Neuronal stem cell (in vitro differentiated cells): ENCODE measurements at places on chromosomes 1 and 21.

- DNase-seq, result no peak
Observed at GRCh38 chr1:181603735-181604410, 120.6 kb downstream of the CACNA1E start.

- DNase-seq, result peak; percentile 61
Observed at GRCh38 chr21:34129901-34130715, 56.7 kb downstream of the MRPS6 start.

DNA sequence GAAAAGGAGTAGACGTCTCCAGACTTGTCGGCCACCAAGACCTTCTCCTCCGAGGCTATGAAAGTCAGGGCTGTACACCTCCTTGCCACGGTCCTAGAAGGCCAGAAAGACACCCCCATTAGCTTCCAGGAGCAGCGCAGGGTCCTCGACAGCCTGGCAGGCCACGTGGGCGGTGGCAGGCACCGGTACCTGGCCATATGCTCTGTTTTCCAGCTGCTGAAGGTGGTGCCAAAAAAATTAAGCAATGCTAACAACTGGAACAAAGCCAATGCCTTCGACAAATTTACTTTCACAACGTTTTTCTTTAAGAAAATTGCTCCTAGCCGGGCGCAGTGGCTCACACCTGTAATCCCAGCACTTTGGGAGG, 15.9 kb downstream of the WDR4 start:
- no peak for DNase-seq

DNA sequence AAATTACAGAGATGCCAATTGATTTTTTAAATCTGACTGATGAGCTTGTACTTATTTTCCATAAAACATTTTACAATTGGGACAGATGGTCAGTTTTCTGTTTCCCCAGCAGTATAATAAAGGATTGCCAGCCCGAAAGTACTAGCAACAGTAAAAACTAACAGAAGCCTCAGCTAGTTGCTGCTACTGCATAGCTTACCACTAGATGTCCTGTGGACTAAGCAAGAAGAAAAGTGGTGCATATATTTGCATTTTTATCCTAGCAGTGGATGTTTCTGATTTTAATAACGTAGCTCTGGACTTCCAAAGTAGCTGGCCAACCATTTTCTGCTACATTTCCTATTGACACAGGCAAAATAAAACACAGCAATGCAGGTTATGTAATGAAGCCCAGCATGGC, 241.5 kb downstream of the BARHL2 start:
- no peak for DNase-seq

DNA sequence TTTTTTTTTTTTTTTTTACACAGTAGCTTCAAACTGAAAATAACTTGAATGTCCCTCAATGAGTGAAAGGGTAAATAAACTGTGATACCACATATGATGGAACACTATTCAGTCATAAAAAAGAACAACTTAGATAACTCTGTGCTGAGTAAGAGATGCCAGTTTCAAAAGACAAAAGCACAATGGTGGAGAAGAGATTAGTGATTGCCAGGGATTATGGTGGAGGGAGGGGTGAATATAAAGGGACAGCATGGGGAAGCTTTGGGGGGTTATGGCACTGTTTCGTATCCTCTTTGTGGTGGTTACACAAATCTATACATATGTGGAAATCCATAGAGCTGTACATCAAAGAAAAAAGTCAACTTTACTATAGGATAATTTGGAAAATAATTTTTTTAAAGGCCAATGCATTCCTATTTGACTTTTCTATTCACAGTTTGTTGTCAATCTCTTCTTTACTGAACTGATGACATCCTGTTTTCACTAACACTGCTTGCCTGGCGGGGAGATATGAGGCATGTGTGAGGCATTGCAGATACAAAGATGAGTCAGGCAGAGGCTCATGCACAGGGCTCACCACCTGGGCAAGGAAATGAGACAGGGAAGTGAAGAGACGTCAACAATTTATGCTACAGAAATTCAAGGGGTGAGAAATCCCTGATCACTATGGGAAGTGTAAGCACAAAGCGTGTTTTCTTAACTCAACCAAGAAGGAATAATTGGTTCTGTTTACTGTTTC, 302.7 kb downstream of the DUSP10 start:
- DNase-seq, result no peak

GRCh38 chr1:179296356-179297104, 2.9 kb downstream of the SOAT1 start:
- no peak for DNase-seq

DNA sequence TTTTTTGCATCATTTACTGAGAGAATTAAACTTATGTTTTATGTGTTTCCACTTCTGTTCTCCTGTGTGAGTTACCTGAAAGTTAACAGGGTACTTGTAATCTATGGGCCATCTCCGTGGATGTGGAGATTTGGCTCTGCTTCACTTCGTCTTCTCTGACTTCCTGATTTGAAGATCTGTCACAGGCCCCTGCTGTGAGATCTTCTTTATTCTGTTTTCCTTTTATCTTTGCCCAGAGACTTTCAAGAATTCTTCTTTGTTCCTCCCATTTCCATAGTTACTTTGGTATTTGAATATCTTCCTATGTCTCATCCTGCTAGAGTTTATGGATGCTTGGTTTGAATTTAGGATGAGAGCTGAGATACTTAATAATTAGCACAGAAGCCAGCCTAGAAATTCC, 35.4 kb upstream of the PKN2 start:
- DNase-seq, result peak; percentile 30

- no peak for DNase-seq
Observed at GRCh38 chr1:157315544-157315943, 177.3 kb upstream of the ETV3 start.

GRCh38 chr1:227357171-227357926, 39.1 kb upstream of the CDC42BPA start:
- no peak for DNase-seq

DNA sequence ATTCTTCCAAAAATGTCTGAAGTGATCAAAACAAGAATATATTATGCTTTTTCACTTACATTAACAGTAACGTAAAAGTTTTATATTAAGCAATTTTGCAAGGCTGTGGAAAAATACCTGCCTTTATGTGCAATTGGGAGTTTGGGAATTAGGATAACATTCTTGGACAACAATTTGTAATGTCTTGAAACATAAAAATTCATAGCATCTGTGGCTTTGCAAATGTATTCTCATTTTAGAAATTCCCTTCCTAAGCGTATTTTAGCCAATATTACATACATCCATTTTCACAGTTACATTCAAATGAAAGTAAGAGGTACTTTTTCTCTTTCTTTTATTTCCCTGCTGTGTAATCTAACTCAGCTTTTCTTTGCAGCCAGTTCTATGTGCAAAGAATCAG, 13.4 kb upstream of the CFH start:
- no peak for DNase-seq

DNA sequence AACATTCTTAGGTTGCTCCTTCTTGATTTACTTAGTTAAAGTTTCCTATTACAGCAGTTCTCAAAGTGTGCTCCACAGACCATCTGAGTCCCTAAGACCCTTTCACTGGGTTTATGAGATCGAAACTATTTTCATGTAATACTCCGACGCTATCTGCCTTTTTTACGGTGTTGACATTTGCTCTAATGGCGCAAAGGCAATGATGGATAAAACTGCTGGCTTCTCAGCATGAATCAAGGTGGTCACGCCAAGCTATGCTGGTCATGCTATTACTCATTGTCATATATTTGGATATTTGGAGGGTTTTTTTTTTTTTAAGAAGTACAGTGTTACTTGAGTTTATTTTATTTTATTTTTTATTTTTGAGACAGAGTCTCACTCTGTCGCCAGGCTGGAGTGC, 235.1 kb downstream of the KIF26B start:
- no peak for DNase-seq

- DNase-seq, result no peak
Observed at GRCh38 chr1:160064164-160064563, 5.8 kb downstream of the KCNJ10 start.

DNA sequence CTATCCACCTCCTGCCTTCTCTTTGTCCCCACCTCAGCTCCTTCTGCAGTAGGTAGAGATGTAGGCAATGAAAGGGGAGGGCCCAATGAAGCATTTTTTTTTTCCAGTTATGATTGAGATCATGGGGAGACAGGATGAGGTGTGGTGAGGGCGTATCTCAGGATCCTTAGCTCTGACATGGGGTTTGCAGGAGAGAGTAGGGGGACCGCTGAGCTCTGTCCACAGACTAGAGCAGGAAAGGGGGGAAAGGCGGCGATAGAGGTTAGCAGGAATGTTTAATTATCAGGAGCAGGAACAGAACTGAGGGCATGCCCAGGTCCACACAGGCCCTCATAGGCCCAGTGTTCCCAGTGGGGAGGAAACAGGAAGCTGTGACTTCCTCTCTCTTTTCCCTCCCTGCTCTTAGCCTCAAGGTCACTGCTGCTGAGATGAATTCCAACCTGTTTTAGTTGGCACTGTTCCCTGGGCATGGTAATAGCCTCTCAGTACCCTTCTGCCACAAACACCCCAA, 901 bp upstream of the RXFP4 start:
- DNase-seq, result no peak

DNA sequence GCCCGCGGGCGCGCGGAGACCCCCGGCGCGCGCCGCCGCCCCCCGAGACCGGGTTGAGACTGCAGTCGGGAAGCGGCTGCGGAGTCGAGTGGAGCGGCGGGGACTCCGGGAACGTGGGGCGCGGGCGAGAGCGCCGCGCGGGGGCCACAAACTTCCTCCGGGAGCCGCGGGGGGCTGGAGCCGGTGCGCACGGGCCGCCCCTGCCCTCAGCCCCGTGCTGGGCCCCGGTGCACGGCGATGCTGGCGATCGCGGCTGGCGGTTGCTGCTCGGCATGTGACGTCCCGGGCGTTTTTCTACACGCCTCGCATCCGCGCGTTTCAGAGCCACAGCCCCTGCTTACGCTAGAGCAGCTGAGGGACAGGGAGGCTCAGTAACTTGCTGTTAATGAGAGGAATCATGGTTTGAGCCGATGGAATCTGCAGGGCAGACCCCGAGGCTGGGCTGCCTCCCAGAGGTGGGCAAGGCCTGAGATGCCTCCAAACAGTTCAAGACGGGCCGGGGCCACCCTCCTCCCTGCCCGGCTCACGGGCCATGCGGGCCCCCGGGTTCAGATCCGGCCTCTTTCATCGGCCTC, 520 bp downstream of the TMEM201 start:
- no peak for DNase-seq

DNA sequence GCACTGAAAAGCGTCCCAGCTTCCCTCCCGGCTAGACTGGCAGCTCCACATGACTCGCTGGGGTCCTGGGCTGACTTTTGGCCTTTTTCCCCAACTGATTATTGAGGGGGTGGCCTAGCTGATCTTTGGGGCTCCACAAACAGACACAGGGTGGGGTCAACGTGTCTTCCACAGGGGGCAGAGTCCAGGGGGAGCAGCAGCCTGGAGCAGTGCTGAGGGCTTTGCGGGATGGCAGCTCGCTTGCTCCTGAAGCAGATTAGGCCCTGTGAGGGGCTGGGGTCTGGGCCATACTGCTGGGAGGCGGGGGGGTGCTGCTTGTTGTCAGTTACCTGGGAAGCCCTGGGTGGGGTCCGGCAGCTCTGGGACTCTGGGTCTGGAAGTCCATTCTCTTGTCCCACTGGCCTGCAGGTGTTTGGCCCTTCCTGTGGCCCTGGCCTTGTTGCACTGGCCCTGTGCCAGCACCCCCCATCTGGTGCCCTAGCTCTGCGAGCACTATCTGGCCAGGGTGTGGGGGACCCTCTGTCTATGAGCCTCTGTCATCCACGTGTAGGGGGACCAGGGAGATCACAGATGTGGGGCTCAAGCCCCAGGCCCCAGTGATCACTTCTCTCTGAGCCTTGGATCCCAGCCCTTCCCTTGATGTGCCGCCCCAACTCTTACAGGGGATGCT, 12.3 kb upstream of the HES5 start:
- DNase-seq, result no peak

DNA sequence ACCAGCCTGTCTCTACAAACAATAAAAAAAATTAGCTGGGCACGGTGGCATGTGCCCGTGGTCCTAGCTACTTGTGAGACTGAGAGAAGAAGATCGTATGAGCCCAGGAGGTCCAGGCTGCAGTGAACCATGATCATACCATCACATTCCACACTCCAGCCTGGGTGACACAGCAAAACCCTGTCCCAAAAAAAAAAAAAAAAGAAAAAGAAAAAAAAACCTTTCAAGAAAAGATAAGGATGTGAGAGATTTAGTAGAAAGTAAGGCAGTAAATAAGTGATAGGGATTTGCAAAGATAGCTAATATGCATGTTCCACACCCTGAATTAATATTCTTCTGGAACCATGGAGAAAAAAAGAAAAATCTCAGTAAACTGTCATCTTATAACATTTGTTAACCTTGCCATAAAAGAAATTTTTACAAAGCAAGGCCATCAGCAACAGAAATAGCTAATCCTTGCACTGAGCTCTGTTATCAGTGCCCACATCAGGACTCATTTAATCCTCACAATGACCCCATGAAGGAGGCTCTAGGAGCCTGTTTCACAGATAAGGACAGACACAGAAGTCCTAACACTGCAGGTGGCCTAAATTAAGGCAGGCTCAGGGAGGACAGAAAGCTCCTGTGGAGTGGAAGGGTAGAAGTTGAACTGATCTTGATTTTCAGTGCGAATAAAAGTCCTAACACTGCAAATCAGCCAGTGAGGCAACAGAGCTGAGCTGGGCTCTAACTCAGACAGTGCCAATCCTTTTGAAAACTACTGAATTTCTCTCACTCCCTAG, 7.6 kb downstream of the GNB1 start:
- DNase-seq, result no peak

DNA sequence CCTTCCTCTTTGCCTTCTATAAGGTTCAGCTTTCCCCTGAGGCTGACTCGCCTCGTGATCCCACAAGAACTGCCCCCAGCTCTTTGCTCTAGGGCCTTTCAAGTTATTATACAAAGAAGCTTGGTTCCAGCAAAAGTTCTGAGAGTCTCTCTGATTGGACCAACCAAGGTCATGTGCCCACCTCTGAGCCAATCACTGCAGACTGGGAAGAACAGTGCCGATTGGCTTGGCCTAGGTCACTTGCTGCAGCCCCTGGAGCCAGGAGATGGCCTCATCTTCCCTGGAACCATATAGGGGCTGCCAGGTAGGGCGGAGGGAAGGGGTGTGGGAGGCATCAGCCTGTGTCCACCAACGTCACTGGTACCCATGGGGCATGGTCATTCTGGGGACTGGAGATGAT, 22.8 kb downstream of the TAS1R2 start:
- DNase-seq, result no peak

GRCh38 chr1:8767006-8767405, 50.4 kb downstream of the RERE start:
- DNase-seq, result no peak

DNA sequence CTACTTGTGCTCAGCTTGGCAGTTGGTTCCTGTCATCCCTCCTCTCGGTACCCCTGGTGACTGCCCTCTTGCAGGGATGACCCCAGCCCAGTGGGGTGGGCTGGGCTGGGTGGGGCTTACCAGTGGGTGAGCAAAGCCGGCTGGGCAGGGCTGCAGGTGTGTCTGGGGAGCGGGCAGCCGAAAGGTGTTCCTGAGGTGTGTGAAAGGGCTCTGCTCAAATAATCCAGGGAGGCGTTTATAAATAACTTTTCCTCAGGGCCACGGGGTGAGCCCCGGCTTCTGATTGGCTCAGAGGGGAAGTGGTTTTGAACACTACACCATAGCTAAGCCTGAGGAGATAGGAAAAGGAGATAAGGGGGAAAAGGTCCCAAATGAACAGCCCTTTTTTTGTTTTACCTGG, at the start of gene SLC26A9:
Gene SLC26A9 (minus strand): TSS at position 212 of the 400 bp plus-strand sequence. CDS start 7,636 bp downstream, outside the sequence.
- DNase-seq, result no peak
